ENCODE measurements at places on chromosomes 4 and X.
A peak's percentile ranks its signal among the peaks of the same experiment; 100 is the strongest.

DNA sequence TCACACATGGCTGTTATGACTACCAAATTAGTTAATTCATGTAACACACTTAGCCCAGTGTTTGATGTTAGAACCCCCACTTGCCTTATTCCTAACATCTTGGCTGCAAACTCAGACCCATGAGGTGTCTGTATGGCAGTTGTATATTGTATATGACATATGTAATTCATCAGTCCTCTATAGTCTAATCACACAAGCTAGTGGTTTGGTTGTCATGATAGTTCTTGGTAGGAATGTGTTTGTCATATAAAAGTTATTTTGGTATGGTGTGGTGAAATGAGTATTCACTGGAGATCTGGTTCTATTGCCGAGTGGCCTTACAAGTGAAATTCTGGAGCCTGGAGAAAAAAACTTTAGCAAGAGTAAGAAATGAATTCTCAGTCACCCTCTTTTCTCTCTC is 149.2 kb downstream of the AWAT2 start:
- DNase-seq, result peak; percentile 13

DNA sequence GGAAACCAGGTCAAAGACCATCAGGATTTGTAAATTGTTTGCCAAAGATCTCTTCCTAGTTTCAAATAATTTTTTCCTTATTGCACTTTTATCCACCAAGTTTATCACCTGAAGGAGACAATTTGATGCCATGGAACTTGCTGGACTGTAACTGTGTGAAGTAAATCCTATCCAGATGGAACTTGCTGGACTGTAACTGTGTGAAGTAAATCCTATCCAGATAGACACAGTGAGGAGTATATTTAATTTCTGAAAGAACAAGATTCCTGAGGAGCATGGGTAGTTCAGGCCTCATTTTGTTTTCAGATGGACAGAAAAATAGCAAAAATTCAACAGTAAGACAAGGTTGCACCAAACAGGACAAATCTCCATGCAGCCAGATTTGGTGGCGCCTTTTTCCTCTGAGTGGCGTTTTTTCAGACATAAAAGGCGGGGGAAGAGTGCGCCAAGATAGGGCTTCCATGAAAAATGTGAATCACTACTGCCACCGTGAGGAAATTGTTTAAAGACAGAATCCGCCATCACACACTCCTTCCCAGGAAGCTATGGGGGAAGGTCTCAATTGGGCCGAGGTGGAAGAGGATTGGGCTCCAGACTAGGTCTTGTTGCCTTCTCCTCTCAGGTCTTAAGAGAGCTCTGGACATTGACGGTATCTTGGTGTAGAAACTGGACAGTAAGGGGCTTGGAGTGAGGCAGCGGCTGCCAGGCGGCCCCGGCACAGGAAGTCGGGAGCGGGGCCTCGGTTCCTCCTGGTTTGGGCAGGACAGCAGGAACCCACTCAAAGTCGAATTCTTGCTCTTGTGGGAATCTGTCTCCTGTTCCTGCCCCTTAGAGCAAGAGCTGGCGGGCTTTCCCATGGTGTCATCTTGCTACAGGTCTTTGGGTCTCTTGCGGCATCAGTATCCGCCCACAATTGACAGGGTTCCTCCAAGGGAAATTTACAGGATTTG is 234.7 kb downstream of the OR13H1 start:
- no peak for DNase-seq

DNA sequence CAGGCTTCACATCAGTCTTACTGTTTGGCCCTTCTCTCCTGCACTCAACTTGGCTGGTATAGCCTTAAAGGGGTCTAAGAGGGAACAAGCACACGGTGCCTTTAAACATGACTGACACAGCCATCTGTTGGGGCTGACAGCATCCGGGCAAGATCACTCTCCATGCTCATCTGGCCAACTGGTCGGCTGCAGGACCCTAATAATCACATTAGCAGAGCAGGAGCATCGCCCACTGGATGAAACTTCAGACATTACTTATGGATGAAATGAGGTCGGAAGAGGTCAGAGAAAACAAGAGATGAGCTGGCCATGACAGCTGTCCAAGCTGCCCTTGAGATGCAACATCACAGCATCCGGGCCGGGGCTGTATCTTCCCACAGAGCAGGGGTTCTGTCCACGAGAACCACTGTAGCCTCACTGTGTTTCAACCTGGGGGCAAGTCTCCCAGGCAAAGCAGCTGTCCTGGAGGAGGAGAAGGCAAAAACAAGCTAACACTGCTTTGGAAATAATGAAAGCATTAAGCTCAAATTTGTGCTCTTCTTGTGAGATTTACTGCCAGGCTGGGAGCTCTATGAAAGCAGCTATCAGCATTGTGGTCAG is 94.4 kb upstream of the TTC29 start:
- no peak for DNase-seq

- no peak for DNase-seq
Measured at GRCh38 chr4:82419451-82419850, 10.8 kb downstream of the HNRNPDL start.

DNA sequence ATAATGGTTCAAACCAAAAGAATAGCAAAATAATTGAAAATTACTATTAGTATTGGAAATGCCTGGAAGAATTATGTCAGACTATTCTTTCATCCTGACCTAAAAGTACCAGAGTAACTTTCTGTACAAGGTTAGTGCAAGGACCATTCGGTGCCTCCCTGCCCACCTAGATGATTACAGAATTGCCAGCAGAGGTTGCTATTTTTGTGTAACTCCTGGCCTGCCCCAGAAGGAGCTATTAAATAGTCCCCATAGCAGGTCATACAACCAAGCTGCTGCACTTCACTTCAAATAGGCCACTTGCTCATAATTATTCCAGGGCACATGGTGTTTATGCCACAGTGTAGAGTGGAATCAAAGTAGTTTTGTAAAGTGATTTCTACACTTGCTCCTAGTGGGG is 831.1 kb upstream of the PABPC4L start:
- DNase-seq, result no peak

- no peak for DNase-seq
Measured at GRCh38 chrX:2629316-2630007, 61.6 kb upstream of the CD99 start.

DNA sequence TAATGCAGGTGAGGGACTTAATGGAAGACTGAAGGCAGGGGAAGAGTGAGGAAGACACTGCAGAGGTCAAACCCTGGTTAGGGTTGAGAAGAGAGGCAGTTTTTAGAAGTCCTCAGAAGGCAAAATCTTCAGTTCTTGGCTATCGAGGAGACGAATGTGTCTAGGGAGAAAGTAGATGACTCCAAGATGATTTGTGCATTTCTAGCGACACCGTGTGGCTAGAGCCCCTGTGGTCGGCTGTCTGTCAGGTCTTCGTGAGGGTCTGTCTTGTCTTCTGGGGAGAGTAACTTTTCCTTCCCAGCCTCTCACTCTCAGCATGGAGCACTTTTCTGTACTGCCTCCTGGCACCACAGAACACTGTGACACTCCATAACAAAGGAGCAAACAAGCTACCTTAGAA is 458.1 kb downstream of the STIM2 start:
- peak; percentile 14 for DNase-seq

DNA sequence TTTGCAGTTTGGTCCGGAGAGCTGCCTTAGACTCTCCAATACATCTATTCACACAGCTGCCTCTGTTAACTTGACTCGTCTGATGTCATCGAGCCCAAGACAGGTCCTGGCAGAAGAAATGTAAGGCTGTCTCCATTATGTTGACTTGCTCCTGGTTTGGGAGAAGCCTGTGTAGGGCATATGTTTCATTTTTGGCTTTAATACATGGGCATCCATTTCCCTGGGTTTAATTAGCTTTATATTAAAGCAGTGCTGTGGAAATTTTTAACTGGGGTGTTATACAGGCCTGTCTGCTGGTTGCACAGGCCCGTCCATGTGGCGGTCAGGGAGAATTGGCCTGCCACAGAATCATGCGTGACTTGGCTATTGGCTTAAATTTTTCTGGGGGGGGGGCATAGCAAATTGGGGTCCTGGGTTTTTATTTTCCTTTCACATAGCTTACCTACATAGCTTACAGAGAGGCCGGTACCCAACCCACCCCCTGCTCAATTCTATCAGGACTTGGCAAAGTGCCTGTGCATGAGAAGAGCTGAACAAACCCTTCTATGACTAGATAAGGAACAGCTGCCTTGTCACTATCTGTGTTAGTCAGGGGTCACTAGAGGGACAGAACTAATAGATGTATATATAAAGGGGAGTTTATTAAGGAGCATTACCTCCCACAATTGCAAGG is 123.5 kb upstream of the WDR1 start:
- no peak for DNase-seq

DNA sequence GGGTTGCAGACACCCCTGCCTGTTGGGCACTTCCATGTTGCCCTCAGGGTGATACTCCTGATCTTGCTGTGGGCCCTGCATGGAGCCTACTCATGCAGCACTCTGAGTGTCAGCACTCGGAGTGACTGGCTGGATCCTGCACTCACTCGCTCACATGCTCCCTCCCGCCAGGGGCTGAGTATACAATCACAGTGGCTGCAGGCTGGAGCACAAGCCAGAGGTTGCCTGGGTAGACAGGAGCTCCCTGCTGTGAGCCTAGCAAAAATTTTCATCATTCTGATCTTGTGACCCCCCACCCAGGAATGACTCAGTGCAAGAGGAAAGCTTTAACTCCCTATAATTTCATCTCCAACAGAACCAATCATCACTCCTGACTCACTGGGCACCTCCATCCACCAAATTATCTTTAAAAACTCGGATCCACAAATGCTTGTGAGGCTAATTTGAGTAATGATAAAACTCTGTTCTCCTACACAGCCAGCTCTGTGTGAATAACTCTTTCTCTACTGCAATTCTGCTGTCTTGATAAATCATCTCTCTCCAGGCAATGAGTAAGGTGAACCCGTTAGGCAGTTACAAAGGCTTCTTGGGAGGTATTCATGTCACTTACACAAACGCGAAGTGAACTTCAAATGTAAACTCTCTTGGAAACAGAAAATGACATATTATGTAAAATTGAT is 1180.8 kb upstream of the PABPC4L start:
- DNase-seq, result no peak

- DNase-seq, result no peak
Measured at GRCh38 chrX:24391843-24392242, 31.4 kb downstream of the SUPT20HL1 start.

DNA sequence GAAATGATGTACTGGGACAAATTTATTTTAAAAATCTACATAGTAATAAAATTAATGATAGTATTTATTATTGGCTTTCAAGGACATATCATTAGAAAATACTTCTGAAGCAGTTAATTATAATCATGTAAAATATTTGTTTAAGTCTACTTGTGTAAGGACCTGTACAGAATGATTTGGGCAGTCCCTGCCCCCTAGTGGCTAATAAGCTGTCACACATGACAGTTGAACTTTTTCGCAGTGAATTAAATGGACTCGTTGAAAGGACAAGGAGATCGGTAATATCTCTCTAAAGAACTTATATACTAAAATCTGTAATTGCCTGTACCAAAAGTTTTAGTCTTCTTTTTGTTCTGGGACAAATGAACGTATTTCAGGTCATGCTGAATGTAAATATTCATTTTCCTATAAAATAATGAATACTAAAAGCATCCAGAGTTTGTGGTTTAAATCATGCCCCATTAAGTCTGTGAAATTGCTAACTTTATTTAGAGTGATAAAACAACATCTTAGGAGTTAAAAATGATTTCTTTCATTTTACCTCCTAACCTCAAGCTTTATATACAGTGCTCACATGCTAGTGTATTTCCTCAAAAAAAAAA is 13.6 kb downstream of the EXOC1 start:
- peak; percentile 27 for DNase-seq

GRCh38 chrX:148422526-148422925 is 77.9 kb upstream of the AFF2 start:
- DNase-seq, result peak; percentile 4

GRCh38 chr4:6773106-6773505 is 9.4 kb upstream of the KIAA0232 start:
- no peak for DNase-seq

DNA sequence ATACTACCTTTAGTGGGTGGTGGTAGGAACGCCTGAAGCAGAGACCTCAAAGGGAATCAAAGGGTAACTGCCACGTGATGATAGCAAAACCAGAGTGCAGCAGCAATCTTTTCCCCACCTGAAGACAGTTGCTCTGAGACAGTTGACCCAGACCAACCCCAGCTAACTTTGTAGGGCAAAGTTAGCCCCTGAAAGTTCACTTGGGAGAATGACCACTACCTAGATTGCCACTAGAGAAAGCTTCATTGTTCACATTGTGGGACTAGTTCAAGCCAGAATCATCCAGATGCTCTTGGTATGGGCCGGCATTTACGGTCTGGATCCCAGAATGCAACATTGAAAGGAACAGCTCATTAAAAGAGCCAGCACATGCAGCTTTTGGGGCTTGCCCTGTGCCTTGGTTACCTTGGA is 4.1 kb downstream of the SEPTIN6 start:
- DNase-seq, result no peak

- DNase-seq, result no peak
Measured at GRCh38 chrX:132488180-132488705, 595 bp downstream of the MBNL3 start.

DNA sequence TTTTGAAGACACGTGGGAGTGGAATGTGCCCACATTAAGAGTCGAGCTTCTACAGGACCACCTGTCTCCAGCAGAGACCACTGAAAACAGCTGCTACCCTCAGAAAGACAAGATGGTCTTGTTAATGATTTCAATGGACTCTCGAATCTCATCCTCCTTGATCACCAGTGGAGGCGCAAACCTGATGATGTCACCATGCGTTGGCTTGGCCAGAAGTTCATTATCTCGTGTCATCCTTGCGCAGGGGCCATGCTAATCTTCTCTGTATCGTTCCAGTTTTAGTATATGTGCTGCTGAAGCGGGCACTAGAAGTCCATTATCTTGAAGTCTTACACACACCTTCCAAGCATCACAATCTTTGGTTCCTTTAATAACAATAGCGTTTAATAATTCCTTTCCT is 23.3 kb downstream of the SPACA5B start:
- DNase-seq, result no peak

DNA sequence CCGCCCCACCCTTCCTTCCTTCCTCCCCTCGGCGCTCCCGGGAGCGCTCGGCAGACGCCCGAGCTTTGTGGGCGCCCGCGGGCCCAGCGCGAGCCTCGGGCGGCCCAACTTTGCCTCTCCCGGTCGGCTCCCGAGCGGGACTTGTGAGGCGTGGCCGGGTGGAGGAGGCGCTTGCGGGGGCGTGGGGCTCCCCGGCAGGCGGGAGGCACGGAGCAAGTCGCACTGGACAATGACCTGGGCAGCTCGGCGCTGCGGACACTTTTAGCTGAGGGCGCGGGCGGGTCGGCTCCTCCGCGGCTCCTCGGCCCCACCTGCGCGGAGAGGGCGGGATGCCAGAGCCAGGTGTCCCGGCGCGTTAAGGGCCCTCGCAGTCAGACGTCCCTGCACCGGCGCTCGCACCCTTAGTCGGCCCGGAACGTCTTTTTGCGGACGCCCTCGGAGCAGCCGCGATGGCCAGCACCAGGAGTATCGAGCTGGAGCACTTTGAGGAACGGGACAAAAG is 385 bp downstream of the DCLK2 start:
- no peak for DNase-seq

GRCh38 chr4:19177616-19178015 is 1074.1 kb upstream of the SLIT2 start:
- no peak for DNase-seq

- DNase-seq, result no peak
Measured at GRCh38 chrX:18894156-18894555, 89.8 kb downstream of the PHKA2 start.
